ENCODE measurements at places on chromosomes 13 and 19. TPM values are rescaled to one million over a fixed set of nuclear protein-coding genes. Genes with fewer than 3 reads are reported as not detected.

The SIGLEC5 gene
- total RNA-seq = not detected

The SH2D3A gene
- total RNA-seq = not detected

The LIM2 gene
- total RNA-seq = not detected

The CD79A gene
- not detected for total RNA-seq

The DIAPH3 gene
- total RNA-seq = 5.8 TPM

The PRTN3 gene
- total RNA-seq = not detected

All from occipital lobe (tissue), 3 donors.